ENCODE measurements at places on chromosomes 12 and 14. TPM values are rescaled to one million over a fixed set of nuclear protein-coding genes. Genes with fewer than 3 reads are reported as not detected.

NKX2-1 gene
- total RNA-seq: not detected

FOXG1 gene
- not detected for total RNA-seq

NAB2 gene
- total RNA-seq: 33.2 TPM

NDUFA12 gene
- total RNA-seq: 104 TPM

PROX2 gene
- not detected for total RNA-seq

INHBC gene
- not detected for total RNA-seq

SLC2A14 gene
- not detected for total RNA-seq

RAB15 gene
- 1.3 TPM for total RNA-seq

PPFIA2 gene
- total RNA-seq: 3.8 TPM

CCDC77 gene
- total RNA-seq: 5.6 TPM

SYCP3 gene
- 0.33 TPM for total RNA-seq

RNF212B gene
- total RNA-seq: not detected

GYS2 gene
- 0.15 TPM for total RNA-seq

NAV3 gene
- total RNA-seq: 41.1 TPM

CMTM5 gene
- total RNA-seq: 0.88 TPM

EIF2B1 gene
- 162 TPM for total RNA-seq

KRT72 gene
- not detected for total RNA-seq

SPX gene
- total RNA-seq: 84.3 TPM

PRPF40B gene
- 34.0 TPM for total RNA-seq

PRH2 gene
- total RNA-seq: not detected

CYP27B1 gene
- total RNA-seq: 0.48 TPM

AKAP5 gene
- 0.98 TPM for total RNA-seq

SIX1 gene
- 14.9 TPM for total RNA-seq

KRT78 gene
- total RNA-seq: 2.0 TPM

ENDOU gene
- total RNA-seq: 0.98 TPM

LRTM2 gene
- total RNA-seq: not detected

KRT73 gene
- not detected for total RNA-seq

SLC38A2 gene
- 424 TPM for total RNA-seq

FAM186B gene
- total RNA-seq: 0.98 TPM

GOLT1B gene
- total RNA-seq: 30.9 TPM

PAPLN gene
- total RNA-seq: 19.7 TPM

TAS2R46 gene
- 3.2 TPM for total RNA-seq

TXNRD1 gene
- 137 TPM for total RNA-seq

FOXM1 gene
- total RNA-seq: 0.44 TPM

SLC35F4 gene
- not detected for total RNA-seq

ITFG2 gene
- 22.2 TPM for total RNA-seq

GABARAPL1 gene
- 182 TPM for total RNA-seq

BIN2 gene
- total RNA-seq: 7.6 TPM

SDS gene
- total RNA-seq: 0.80 TPM

MYO1H gene
- 2.0 TPM for total RNA-seq

GPRC5A gene
- total RNA-seq: 10.9 TPM

ANG gene
- 49.2 TPM for total RNA-seq

PSMB5 gene
- 129 TPM for total RNA-seq

RD3L gene
- not detected for total RNA-seq

LRIG3 gene
- 125 TPM for total RNA-seq

ERP27 gene
- total RNA-seq: 8.5 TPM

WASHC4 gene
- total RNA-seq: 65.6 TPM

GLS2 gene
- 0.16 TPM for total RNA-seq

MYH6 gene
- not detected for total RNA-seq

CCDC38 gene
- total RNA-seq: not detected

CELA1 gene
- not detected for total RNA-seq
